Left ventricle myocardium superior (tissue), 1 donor: ENCODE measurements at places on chromosomes 5 and 9. TPM values are rescaled to one million over a fixed set of nuclear protein-coding genes. Genes with fewer than 3 reads are reported as not detected.
A peak's percentile ranks its signal among the peaks of the same experiment; 100 is the strongest.

- DNase-seq, result no peak
Measured at GRCh38 chr9:7028591-7028990, 270.8 kb downstream of the KDM4C start.

Gene LCP2
- 7.1 TPM for total RNA-seq

- DNase-seq, result no peak
Measured at GRCh38 chr5:18968966-18969365, 1019.0 kb downstream of the CDH18 start.

GRCh38 chr9:127567730-127568617 is 44.1 kb upstream of the STXBP1 start:
- DNase-seq, result peak; percentile 53

Gene PCDHB5
- 3.1 TPM for total RNA-seq

Gene SVEP1
- total RNA-seq, result 5.7 TPM

- DNase-seq, result no peak
Measured at GRCh38 chr5:104754311-104754995, 1191.9 kb upstream of the NUDT12 start.

GRCh38 chr9:116476935-116477381 is 210.1 kb upstream of the TRIM32 start:
- peak; percentile 52 for DNase-seq

DNA sequence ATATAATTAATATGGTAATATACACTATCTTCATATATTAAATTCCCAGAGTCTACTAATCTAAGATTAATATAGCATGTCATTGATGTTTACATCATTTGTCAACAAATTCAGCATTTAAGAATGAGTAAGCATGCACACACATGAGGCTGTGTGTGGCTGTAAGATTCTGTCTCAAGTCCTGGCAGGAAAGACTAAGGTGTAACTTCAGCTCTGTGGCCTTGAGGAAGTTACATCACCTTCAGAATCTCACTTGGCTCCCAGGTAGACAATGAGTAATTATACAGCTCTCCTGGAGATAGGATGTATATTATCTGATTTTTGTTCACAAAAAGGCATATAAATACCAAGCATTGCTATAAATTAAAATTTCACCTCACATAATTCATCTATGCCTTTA is 119.4 kb upstream of the IQGAP2 start:
- DNase-seq, result no peak

- no peak for DNase-seq
Measured at GRCh38 chr5:153490118-153491037, at the start of gene GRIA1. Gene GRIA1 (plus strand): TSS chr5:153490670.

GRCh38 chr5:174491761-174492350 is 232.5 kb upstream of the MSX2 start:
- DNase-seq, result no peak

- peak; percentile 45 for DNase-seq
Measured at GRCh38 chr9:129328355-129329042, 150.4 kb upstream of the IER5L start.

DNA sequence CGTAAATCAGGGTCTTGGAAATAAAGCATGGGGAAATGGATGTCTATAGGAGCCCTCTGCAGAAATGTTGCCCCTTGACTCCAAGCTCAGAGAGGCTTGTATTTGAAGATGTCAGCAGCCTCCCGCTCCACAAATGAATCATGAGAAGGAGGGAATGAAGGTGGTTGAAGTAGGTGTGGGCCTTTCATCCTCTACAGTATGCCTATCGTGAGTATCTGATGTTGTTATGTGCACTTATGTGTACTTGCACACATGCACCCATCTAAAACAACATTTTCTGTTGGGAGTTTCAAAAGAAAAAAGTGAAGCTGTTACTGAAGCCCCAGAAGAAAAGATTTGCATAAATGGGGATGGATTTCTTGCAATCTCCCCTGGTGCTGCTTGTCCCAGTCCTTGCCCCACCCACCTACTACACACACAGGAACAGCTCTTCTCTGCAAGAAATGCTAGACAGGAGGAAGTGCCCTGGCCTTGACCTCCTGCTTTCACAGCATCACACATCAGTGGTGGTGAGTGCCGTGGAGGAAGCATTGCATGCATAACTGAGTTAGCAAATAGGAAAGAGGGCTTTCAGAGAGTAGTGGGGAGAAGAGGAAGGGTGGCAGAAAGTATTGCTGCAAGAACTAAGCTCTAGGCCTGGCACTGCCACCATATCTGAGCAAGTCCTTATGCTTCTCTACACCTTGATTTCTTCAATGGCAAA is 156.1 kb downstream of the SNX18 start:
- DNase-seq, result peak; percentile 44

DNA sequence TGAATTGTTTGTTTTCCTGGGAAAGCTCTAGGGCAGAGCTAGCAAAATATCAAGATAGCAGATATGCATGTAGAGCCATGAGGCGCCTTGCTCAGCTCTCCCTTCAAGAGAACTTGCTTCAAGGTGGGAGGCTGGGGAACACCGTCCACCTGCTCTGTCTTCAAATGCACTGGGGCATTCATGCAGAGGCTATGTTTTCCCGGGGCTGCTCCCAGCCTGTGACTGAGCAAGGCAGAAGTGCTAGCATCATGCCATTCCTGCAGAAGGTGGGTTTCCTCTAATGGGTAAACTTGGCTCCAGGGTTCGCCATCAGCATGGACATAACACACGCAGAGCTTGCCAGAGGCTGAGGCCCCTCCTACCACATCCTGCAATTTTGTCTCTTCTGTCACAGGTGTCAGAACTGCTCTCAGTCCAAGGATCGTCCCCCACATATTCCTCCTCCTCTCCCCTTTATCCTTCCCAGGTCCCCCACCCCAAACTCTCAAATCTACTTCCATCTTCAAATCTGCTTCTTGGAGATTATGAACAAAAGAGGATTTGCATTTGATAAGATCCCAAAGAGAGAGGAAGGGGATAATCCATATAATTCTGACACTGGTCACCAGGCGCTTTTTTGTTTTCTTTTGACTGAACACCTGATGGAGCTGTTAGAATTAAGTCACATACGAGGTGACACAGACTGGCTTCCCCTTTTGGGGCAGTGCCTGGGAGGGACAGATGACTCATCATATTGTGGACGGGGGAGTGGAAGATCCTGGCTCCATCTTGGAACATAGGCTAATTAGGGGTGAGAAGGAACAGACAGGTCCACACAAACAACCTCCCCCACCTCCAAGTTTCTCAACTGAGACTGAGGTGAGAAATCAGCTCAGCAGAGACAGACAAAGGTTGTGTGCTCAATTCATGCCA is 85.0 kb upstream of the TAF11L2 start:
- no peak for DNase-seq

Gene TSSK1B
- total RNA-seq, result not detected

GRCh38 chr5:71829206-71829605 is 110.1 kb downstream of the CARTPT start:
- no peak for DNase-seq

Gene BTNL3
- not detected for total RNA-seq

Gene BDP1
- 15.6 TPM for total RNA-seq

DNA sequence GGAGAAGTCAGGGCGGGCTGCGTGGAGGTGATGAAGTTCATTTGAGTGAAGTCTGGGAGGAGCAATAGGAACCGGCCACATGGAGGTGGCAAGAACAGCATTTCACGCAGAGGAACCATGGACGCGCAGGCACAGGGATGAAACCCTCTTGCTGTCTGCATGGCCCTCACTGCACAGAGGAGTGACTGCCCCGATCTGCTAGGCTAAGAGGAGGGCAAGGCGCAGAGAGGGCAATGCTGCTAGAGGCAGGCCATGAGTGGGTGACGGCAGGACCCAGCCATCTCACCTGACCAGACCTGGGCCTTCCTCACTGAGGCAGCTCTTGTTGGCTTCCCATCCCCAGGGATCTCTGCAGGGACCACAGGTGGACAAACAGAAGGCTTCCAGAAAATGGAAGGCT is 90.3 kb downstream of the BARX1 start:
- no peak for DNase-seq

Gene IL5
- total RNA-seq, result not detected

Gene NFIB
- 110 TPM for total RNA-seq

GRCh38 chr9:120977321-120977720 is 50.7 kb upstream of the TRAF1 start:
- no peak for DNase-seq

DNA sequence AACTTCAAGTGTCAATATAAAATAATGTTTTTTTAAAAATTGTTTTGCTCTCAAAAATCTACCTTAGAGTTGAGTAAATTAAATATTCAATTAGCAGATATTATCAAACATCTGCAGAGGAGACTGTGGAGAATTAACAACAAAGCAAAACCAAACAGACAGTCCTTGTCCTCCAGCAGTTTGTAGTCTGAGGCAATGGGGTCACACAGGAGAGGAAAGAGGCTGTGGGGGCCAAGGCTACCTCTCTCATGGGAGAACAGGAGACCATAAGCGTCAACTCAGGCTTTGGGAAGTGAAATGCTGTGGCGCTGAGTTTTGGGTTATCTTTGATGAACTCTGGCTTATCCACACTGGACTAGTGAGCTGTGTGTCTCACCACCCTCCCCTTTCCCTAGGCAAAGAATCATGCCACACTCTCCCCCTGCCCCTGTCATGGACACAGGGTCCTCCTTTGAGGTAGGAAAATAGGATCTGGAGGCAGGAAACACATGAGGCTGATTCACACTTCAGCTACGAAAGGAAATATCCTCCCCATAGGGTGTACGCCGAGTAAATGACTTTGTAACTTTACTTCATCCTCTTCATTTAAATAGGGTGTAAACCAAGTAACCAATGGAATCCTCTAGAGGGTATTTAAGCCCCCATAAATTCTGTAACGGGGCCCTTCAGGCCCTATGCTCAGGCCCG is 152.7 kb downstream of the FSTL4 start:
- no peak for DNase-seq

GRCh38 chr9:132372177-132373095 is 17.6 kb upstream of the SETX start:
- DNase-seq, result no peak

DNA sequence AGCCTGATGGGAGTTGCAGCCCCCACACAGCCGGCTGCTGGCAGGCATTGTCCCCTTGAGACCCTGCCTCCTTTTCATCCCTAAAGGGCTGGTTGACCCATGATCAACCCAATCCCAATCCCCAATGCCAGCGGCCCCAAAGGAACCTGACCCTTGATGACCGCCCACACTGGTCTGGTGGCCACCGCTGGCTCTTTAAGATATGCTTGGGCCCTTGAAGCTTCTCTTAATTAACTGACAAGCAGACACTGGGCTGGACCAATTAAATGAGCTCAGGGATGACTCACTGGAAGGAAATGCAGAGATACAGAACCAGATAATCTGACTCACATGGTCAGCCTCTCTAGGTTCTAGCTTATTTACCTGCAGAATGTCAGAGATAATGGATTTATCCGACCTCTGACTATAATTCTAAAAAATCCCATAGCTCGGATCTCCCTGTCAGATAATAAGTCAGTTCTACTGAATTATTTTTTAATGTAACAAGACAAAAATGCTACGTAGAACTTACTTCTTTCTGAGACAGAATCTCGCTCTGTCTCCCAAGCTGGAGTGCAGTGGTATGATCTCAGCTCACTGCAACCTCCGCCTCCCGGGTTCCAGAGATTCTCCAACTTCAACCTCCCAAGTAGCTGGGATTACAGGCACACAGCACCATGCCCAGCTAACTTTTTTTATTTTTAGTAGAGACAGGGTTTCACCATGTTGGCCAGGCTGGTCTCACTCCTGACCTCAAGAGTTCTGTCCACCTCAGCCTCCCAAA is 11.1 kb upstream of the MLANA start:
- DNase-seq, result no peak

- no peak for DNase-seq
Measured at GRCh38 chr9:65410926-65411325, 125.9 kb upstream of the FOXD4L5 start.

DNA sequence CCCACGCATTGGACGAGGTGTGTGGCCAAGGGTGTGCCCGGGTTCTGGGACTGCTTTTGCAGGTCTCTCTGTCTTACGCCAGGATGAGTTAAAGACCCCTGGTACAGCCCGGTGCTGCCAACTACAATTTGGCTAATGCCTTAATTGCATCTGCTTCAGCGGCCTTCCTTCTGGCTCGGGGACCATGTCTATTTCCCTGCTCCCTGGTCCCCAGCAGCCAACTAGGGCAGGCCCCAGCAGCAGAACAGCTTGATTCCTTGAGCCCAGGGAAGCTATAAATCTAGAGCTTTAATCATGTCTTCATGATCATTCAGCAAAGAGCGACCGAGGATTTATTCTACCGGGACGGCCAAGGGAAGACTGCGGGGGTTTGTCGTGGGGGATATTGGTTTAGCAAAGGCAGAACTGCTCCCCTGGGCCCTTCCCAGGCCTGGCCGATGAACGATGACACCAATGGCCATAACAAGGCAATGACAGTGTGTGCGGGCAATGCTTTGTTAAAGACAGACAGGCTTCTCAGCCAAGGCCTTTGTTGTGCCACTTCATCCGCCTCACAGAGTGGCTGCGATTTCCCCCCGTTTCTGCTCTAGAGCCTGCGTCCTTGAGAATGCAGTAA is 51.4 kb downstream of the CFAP77 start:
- DNase-seq, result no peak

Gene PRELID1
- total RNA-seq, result 35.2 TPM

GRCh38 chr5:40410964-40411635 is 268.6 kb upstream of the PTGER4 start:
- DNase-seq, result peak; percentile 36

DNA sequence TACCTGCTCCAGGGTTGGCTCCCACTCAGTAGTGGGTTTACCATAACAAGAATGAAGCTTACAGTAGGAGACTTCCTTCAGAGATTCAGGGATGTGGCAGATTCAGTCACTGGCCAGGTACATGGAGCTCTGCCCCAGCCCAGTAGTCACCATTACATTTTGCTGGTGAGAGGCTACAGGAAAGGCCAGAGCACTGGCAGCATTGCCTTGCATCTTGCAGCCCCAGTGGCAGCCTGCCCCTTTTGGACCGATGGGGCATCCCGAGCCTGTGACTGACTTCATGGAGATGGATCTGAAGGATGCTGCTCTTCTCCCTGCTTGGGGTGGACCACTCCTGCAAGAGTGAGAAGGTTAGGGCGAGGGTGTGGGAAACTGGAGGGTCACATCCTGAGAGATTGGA is 16.8 kb downstream of the TAS2R1 start:
- DNase-seq, result no peak

Gene CAMK2A
- 16.6 TPM for total RNA-seq

Gene OGN
- 8.1 TPM for total RNA-seq

- DNase-seq, result no peak
Measured at GRCh38 chr5:112283943-112284929, 134.8 kb downstream of the EPB41L4A start.

Gene FOXD1
- not detected for total RNA-seq

GRCh38 chr9:126558051-126558665 is 55.6 kb upstream of the LMX1B start:
- DNase-seq, result peak; percentile 71

DNA sequence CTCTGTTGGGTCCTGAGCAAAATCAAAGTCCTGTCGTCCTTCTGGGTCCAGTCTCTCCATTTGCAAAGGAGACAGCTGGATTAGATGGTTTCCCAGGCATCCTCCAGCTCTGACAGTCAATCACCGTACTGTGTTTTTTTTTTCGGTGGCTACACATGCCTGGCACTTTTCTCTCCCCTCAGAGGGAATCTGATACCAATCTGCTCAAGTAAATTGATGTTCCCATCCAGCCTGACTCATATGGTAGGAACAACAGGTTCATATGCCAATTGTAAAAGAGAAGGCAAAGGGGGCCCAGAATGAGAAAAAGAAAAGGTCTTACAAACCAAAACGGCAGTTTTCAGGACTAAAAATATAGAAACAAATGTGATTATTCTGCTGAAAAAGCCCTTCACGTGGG is 1.2 kb downstream of the FBXO10 start:
- no peak for DNase-seq

Gene MEF2C
- total RNA-seq, result 51.4 TPM

Gene TRUB2
- 41.4 TPM for total RNA-seq

Gene SH3TC2
- total RNA-seq, result 15.7 TPM

Gene ARHGEF39
- total RNA-seq, result 0.45 TPM

Gene SMIM33
- not detected for total RNA-seq
